ENCODE measurements at places on chromosomes 5 and 9.

DNA sequence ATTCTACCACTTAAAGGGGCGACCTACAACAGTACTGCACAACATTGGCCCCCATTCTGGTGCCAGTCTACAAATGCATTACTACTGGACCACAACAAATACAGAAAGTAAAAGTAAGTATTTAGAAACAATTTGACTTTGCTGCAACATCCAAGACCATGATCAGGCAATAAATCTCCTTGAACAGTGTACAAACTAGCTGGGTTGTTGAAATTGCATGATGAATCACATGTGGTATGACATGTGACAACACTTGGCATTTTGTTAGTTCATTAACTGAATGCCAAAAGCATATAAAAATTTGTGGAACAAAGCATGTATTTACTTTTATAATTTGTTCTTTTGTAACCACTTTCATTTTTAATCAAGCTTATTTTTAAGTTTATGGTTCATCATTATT, 270.5 kb downstream of the NFIB start:
- peak; percentile 71 for DNase-seq

GRCh38 chr9:35423499-35423898, 66.4 kb upstream of the RUSC2 start:
- DNase-seq: no peak

- no peak for DNase-seq
Observed at GRCh38 chr5:68734781-68735180, 359.0 kb upstream of the SLC30A5 start.

- no peak for DNase-seq
Observed at GRCh38 chr9:15248081-15248480, 58.9 kb downstream of the TTC39B start.

DNA sequence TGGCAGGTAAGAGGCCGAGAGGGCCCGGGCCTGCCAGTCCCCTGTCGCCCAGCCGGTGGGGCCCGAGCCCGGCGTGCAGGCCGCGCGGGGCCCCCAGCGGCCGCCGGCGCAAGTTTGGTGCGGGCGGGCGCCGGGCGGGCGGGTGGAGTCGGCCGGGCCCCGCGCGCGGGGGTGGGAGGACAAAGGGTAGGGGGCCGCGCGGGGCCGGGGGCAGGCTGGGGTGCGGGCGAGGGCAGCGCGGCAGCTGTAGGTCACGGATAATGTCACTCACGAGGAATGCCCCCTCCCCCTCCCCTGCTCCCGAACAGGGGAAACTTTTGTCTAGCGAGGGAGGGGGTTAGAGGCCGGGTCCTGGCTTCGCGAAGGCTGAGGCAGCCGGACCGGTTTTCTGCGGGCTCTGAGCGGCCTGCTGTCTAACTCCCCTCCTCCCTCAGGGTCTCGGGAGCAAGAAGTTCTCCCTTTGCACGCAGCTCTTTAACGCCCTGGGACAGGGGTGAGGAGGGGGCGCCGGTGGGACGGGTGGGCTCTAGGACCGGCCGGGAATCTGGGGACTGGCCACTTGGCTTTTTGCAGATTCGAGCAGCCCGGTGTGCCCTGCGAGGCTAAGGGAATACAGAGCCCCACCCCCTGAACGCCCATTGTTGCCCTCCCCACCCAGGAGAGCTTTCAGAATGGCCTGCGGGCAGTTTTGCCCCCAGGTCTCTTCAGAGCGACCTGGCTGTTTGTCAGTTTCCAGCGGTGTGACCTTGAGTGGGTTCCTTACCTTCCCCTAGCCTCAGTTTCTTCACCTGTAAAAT, 21.3 kb upstream of the NDST1 start:
- no peak for DNase-seq

DNA sequence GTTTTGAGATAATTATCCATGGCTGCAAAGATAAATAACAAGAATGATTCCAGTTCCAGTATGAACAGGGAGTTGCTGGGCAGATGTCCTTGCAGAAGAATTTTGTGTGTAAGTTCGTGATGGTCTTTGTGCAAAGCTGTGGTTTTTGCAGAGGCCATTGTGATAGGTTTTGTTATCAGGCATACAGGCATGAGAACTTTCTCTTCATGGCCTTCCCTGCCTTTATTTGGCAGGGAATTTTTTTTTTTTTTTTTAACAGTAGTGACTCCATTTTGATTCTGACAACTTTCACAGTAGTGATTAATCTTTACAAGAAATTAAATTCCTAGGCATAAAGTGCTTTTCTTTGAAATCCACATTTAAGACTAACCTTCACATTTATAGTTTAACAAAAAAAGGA, 1999.5 kb upstream of the CDH6 start:
- DNase-seq: no peak

- DNase-seq: no peak
Observed at GRCh38 chr5:13624283-13625074, 320.0 kb downstream of the DNAH5 start.

- no peak for DNase-seq
Observed at GRCh38 chr9:24044576-24044975, 218.5 kb upstream of the ELAVL2 start.

DNA sequence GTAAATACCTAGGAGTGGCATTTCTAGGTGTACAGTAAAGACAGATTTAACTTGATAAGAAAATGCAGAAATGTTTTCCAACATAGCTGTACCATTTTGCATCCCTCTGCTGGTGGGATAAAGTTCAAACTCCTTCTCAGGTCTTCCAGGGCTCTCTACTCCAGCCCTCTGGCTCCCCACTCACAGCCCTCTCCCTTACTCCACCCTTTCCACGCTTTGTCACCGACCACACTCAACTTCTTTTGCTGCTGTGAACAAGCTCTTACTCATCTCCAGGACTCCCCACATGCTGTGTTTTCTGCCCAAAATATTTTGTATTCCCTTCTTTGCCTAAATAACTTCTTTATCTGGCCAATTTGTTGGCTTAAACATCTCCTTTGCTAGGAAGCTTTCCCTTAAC, 90.6 kb upstream of the OSMR start:
- DNase-seq: no peak

DNA sequence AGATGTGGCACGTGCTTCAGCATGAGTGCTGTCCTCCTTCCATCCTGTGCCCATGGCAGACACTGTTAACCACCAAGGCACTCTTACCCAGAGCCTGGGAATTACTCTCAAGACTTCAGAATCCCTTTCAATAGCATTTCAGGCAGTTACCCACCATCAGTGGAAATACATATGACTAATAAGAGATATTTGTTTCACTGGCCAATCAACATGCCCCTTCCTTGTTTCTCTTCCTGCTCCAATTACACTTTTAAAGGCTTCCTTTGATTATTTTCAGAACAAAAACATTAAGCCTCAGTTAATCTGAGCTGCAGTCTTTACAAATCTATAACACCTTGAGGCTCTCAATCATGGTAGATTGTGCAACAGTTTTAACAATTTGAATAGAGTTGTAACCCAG, 70.8 kb downstream of the PRELID2 start:
- DNase-seq: no peak

DNA sequence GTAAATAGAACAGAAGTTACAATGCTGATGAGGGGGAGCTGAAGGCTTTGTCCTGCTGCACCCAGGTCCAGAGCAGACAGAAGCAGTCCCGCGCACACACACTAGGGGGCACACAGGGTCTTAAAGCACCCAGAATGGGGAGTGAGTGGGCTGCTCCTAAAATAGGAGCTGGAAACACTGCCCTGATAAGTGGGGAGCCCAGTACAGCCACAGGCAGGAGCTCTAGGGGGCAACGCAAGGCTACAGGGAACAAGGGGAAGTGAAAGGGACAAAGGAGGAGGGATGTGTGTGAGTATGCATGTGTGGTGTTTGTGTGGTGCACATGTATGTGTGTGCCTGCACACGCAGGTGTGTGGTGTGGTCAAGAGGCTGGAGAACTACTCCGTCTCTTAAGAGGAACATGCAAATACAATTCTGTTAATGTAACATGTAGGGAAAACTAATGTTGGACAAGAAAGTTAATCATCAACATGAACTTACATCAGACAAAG, 191.5 kb downstream of the ROR2 start:
- DNase-seq: no peak

- no peak for DNase-seq
Observed at GRCh38 chr9:75132244-75132643, 43.9 kb downstream of the OSTF1 start.

GRCh38 chr9:95379630-95380029, 62.1 kb upstream of the FANCC start:
- DNase-seq: no peak

DNA sequence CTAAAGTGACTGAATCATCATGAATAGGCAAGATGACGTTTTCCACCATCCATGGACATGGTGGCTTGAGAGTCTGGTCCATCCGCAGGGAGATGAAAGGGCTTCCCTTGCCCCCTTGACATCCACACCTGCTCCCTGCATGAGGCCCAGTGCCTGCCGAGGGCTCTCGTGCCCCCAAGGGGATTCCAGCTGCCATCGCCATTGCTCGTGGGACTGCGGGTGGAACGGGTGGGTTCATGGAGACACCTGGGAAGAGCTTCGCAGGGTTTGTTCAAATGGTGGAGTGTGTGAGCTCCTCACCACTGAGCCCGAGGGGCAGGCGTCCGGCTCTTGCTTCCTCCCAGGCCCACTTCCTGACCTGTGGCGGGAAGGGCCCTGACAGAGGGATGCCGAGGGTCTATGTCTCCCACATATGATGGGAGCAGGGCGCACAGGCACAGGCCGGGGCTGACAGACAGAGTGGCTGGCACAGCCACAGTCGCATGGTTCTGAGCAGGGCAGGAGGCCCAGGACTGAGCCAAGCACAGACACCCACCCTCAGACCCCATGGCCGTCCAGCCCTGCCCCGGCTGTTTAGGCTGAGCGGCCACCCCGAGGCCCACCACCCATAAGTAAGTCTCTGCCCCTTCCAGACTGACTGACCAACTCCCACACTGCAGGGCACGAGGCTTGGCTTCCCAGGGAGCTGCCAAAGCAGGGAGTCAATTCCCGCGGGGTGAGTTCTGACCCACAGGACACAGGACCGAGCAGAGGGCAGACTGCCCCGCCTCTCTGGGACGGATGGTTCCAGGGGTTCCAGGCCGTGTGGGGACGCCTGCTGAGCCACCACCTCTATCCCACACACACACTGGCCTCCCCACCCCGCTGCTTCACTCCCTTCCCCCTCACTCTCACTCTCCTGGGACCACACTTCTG, 70.0 kb upstream of the PPP1R26 start:
- DNase-seq: no peak

DNA sequence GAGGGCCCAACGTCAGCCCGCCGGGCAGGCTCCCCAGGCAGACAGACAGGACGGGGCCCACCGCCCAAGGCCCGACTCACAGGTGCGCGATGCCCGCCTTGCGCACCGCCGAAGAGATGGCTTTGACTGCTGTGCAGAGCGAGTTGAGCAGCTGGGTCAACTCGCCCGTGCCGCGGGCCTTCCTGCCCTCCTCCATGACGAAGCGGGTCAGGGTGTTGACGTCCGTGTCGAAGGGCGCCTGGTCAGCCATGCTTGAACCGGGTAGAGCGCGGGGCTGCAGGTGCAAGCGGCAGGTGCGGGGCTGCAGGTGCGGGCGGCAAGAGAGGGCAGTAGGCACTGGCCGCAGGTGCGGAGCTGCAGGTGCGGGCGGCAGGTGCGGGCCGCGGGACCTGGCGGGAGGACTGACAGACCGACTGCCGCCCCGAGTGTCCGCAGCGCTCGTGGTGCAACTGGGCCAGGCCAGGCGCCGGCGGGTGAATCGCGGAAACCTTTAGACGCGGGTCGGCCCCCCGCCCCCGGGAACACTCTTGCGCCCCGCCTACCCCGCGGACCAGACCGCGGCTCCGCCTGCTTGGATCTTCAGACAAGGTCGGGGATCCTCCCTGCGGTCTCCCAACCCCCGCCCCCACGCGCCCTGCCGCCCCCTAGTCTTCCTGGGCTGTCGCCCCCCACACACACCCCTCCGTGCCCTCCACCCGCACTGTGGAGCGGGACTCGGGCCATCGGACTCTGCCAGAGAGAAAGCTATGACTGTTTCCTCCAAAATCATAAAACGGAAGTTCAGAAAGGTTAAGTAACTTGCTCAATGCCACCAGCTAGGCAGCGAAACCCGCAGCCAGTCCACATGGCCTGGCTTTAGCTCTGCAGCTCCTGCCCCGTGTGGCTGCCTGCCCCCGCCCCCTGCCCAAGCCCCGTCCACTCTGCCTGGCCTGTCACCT, at the start of gene FBP1:
Gene FBP1 (minus strand): TSS at position 458 of the 938 bp plus-strand sequence. CDS start 208 bp downstream, at position 250.
- no peak for DNase-seq

DNA sequence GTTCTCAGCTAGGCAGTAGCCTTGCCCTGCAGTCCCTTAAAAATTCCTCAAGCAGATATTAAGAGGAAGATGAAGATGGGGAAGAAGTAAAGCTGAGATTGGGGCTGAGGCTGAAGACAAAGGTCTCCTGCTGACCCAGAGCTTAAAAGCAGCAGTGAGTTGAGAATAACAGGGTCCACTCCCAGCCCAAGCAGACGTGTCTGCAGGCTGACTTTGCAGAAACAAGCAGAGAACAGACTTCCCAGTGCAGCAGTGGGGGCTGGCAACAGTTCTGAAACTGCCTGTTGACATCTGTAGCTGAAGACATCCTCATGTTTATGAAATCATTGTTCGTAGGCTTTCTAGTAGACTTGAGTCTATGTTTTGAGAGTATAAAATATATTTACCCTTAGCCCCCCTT, 1.1 kb downstream of the CTXN3 start:
- no peak for DNase-seq
